Dermis blood vessel endothelial cell (primary cell): ENCODE measurements at places on chromosomes 4 and X.

- no peak for DNase-seq
These were observed 133.3 kb upstream of the PJA1 start for GRCh38 chrX:69298466-69299140.

DNA sequence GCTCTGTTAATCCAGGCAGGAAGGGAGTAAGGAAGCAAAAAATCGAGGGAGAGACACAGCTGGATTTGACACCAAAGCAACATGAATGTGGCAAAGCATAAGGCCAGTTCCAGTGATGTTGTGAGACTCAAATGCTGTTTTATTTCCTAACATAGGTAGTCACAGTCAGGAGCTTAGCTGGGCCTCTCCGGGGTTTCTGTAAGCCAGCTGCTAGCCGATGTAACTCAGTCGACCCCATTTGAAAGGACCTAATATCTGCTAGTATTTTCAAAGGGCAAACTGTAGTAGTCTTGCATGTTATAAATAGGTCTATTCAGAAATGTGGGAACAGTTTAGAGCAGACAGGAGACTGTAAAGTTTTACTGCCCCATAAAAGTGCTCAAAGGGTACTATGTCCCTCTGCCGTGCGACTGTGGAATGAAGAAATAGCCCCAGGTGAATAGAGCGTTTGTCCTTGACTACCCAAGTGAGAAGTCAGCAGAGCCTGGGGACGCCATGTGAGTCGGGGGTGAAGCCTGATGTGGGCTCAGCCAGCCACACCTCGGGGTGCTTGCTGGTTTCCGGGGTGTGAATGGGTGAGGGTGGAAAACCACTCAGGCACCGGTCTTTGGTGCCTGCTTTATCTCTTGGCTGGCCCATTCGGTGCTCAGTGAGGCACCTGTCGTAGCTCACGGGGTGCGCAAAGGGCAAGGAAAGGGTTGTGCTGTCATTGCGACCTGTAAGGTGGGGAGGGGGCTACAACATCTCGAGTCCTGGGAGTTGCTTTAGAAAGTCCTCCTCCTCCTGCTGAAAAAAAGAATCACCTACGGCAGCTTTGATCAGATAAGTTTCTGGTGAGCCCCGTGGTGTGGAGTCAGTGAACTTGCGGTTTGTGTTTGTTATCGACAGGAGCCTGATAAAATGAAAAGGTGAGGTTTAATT, 745 bp downstream of the TRIM2 start:
- DNase-seq, result no peak

DNA sequence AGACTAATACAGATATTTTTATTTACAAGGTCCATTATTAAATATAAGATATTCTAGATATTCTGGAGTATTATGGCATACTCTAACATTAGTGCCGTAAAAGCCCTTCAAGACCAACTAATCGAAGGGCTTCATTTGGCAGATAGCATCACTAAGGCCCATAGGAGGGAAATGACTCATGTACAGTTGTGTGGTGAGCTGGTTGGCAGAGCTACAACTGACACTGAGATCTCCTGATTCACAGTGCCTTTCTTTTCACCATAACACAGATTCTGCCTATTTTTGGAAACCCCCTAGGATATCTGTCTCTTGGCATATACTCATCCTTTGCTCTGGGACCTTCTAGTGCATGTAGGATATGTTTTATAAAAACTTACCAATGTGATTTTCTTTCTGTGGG, 201.7 kb upstream of the AFF2 start:
- DNase-seq, result peak; percentile 76

DNA sequence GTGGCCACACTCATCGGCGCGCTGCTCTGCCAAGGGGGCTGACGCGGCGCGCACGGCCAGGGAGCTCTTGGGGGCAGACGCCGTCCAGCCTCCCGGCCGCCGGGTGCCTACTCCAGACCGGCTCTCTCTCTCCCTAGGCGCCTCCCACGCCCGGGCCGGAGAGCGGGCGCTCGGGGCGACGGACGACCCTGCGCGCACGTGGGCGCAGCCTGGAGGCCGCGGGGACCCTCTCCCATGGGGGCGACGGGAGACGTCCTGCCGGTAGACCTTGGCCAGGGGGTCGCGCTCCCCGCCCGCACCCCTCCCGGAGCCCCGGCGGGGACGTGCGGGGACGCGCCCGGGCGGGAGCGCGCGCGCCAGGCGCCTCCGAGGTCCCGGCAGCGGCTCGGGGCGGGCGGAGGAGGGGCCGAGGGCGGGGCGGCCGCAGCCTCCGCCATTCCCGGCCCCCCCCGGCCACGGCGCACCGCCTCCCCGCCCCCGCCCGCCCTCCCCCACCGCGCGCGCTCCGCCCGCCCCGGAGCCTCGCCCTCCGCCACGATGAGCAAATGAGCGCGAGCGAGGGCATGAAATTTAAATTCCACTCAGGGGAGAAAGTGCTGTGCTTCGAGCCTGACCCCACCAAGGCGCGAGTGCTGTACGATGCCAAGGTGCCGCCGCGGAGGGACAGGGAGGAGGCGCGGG, at the start of gene MSL3:
Gene MSL3, plus strand, starts transcription at position 519 of the 681 bp plus-strand sequence. Its CDS starts 27 bp downstream, at position 546.
- peak; percentile 76 for DNase-seq

GRCh38 chr4:13201241-13201640, 282.9 kb downstream of the RAB28 start:
- DNase-seq, result no peak

DNA sequence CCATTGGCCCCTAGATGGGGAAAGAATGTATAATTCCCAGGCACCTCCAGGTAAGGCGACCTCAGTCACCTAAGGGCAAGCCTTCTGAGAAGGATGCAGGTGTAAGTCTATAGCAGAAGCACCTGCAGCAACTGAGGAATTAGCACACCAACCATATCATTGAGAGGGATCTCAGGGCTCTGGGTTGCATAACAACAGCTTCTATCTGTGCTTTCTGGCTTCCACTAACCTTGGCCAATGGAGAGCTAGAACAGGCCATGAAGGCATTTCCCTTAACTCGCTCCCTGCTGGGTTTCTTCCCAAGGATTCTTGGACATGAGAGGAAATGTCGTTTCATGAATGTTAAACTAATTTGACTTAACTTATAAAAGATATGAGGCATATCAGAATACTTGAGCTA, 177.8 kb upstream of the GK2 start:
- no peak for DNase-seq

DNA sequence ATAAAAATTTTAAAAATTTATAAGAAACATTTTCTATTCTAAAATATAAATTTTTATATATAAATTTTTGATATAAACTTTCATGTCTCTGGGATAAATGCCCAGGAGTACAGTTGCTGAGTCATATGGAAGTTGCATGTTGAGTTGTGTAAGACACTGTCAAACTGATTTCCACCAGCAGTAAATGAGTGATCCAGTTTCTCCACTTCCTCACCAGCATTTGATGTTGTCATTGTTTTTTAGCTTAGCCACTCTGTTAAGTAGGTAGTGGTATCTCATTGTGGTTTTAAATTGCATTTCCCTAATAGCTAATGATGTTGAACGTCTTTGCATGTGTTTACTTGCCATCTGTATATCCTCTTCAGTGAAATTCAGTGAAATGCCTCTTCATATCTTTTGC, 66.5 kb downstream of the MAMLD1 start:
- peak; percentile 5 for DNase-seq

DNA sequence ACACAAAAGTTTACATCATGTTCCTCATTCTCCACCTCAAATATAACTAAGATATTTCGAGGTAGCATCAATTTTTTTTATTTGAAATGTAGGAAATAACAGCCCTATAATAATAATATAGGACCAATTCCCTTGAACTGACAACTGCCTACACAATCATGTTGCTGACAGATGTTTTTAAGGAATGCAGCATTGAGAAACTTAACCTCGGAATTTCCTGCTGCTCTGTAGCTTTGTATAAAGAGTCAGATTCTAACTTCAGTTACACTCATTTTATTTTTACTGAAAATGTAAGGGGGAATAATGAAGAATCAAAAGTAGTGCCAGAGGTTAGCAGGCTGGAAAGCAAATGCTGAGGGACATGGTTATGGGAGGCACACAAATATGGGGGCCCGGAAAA, 235.8 kb downstream of the RBMX2 start:
- DNase-seq, result no peak

DNA sequence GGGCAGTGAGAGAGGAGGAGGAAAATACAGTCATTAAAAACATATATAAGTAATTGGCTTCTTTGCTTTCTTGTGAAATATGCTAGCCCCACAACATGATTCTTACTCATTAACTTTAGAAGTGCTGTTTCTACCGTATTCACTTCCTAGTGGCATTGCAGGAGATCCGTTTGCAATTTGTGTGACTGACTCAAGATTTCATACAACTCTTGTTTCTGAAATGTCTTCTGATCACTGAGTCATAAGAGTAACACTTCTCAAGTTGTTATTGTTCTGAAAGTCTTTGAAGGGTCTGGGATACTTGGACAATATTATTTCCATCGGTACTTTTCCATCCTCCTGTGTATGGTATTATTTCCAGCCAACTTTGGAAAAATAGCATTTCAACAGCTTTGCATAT, 310.8 kb downstream of the PACRGL start:
- peak; percentile 78 for DNase-seq

- no peak for DNase-seq
These were observed 5.4 kb upstream of the FGG start for GRCh38 chr4:154617820-154618317.

DNA sequence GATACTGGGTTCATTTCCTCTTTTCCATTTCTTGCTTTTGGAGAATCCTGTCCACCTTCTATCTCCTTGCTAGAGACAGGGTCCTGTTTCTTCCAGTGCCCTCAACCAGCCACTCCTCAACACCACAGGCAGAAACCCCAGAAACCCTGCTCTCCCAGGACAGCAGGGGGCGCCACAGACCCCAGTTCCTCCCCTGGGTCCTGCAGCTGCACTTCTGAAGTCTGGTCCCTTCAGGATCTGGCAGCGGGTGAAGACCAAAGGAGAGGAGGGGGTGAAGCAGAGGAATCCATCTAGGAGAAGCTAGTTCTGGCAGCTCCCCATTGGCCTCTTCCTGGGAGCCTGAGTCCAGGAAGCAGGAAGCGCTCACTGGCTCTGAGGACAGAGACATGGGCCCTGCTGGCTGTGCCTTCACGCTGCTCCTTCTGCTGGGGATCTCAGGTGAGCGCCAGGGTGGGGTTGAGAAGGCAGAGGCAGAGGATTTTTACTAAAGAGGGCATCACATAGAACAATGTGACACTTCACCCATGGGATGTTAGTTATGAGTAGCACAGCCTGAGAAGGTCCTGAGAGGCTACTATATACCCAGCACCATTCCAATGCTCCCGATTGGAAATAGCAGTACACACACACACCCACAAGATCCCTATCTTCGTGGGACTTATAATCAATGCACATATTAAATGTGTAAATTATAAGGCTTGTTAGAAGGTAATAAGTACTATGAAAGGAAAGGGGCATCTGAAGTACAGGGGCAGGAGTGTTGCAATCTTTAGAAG, at the start of gene PRSS48:
Gene PRSS48, plus strand, starts transcription at position 375 of the 776 bp plus-strand sequence. Its CDS starts 12 bp downstream, at position 387.
- DNase-seq, result peak; percentile 83

DNA sequence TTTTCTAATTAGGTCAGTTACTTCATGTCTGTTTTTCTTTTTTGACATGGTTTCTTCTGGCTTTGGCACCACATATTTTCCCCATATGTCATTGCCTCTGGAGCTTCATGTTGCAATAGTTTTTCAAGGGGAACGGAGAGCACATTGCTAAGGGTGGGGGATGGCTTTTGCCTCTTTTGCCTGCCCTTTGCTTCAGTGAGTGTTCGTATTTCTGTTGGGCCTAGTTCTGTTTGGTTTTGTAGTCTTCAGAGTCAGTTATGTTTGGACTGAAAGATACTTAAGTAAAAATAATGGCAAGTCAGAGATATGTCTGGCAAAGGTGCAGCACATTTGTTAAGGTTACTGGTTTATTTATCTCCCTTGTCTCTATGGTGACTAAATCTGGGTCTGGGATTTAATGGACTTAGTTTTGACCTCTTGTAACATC, 29.1 kb downstream of the FHL1 start:
- DNase-seq, result no peak
